ENCODE measurements at places on chromosomes 1 and 21.

DNA sequence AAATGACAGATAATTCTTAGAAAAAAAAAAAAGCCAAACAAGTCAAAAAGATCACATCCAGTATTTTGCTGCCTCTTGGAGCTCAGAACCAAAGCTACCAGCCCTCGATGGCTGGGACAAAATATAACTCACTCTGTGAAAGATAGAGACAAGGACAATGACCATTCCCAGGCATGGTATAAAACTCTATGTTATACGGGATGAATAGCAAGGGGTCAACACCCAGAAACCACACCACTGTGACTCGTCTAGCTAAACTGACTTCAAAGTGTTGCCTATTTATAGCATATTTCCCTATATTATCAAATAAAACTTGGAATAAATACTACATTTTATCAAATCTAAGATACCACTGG lies 10.1 kb downstream of the TMEM63A start:
- peaks cover 3% of the 10 kb centered on the region for H3K4me1 ChIP-seq
- no peak overlapping the region for H3K4me3 ChIP-seq
- no peak overlapping the region for H3K27ac ChIP-seq
- no peak for DNase-seq
- no peaks in the 10 kb centered on the region for H3K27me3 ChIP-seq

DNA sequence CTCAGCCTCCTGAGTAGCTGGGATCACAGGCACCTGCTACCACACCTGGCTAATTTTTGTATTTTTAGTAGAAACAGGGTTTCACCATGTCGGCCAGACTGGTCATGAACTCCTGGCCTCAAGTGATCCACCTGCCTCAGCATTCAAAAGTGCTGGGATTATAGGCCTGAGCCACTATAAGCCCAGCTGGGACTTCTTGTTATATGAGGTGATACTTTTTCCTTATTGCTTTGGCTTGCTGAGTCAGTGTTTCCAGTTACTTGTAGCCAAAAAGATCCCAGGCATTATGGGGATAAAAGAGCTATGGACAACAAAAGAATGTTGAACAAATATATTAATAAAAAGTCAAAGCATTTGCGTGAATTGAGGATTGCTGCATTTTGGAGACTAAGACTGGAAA lies 69.9 kb upstream of the LPGAT1 start:
- DNase-seq: no peak
- H3K27ac ChIP-seq: no peak overlapping the region
- H3K4me1 ChIP-seq: no peaks in the 10 kb centered on the region
- no peaks in the 10 kb centered on the region for H3K36me3 ChIP-seq
- no peaks in the 10 kb centered on the region for H3K27me3 ChIP-seq

DNA sequence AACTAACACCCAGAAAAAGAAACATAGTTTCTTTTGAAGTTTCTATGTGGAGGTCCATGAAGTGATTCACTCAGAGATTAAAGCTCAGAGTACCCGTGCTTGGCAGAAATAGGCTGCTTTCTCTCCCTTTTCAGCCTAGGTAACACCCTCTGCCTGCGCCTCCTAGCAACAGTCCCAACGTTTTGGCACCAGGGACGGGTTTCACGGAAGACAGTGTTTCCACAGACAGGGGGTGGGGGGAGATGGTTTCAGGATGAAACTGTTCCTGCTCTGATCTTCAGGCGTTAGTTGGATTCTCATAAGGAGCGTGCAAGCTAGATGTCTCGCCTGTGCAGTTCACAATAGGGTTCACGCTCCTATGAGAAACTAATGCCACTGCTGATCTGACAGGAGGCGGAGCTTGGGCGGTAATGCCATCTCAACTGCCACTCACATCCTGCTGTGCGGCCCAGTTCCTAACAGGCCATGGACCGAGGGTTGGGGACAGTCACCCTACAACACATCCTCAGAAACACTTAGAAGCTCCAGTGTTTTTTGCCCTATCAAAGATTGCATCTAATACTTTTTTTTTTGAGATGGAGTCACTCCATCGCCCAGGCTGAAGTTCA lies 53.2 kb downstream of the CHML start:
- no peak for DNase-seq
- H3K27ac ChIP-seq: no peak overlapping the region
- H3K4me1 ChIP-seq: no peaks in the 10 kb centered on the region
- no peaks in the 10 kb centered on the region for H3K27me3 ChIP-seq

GRCh38 chr1:75861831-75862230 lies 65.1 kb downstream of the MSH4 start:
- H3K4me1 ChIP-seq: no peaks in the 10 kb centered on the region
- no peak overlapping the region for H3K4me3 ChIP-seq
- no peak overlapping the region for H3K27ac ChIP-seq
- no peaks in the 10 kb centered on the region for H3K36me3 ChIP-seq

DNA sequence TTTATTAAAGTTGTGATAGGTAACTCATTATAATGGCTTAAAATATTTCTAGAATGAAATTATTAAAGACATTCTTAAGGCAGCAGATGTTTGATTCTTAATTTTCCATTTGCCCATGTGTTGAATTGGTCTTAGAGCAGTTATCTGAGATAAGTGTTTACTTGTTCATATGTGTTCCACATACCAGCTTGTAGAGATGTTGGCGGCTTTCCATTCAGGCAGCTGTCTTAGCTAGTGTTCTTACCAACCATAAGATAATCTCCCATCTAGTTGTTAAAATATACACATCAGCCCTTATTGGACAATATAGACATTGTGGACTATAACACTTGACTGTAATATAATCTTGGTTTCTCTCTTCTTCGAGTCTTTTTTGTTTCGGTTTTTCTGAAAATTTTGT lies 1372.9 kb upstream of the ADGRL2 start:
- H3K27ac ChIP-seq: no peak overlapping the region
- H3K36me3 ChIP-seq: no peaks in the 10 kb centered on the region
- H3K27me3 ChIP-seq: no peaks in the 10 kb centered on the region

DNA sequence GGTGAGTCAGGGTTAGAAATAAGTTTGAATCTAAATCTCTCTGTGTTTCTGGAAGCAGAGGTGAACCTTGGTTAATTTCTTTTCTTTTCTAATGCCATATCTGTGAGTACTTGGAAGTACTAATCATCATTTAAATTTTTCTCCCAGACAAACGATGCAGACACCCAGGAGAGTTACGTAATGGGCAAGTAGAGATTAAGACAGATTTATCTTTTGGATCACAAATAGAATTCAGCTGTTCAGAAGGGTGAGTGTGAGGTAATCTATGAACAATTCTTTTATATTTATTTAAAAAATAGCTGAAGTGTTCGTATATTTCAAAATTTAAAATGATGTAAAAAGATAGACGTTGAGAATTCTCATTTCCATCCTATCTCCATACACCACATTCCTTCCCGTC lies 11.2 kb downstream of the C4BPA start:
- H3K36me3 ChIP-seq: no peaks in the 10 kb centered on the region
- no peak for DNase-seq
- H3K4me3 ChIP-seq: no peak overlapping the region
- no peaks in the 10 kb centered on the region for H3K27me3 ChIP-seq
